Right kidney (tissue), 9 donors: ENCODE measurements at places on chromosomes 2 and 18.

GRCh38 chr2:135951041-135951583, 34.3 kb downstream of the DARS1 start:
- DNase-seq, result no peak

GRCh38 chr2:114762986-114763385, 320.5 kb downstream of the DPP10 start:
- DNase-seq, result no peak

DNA sequence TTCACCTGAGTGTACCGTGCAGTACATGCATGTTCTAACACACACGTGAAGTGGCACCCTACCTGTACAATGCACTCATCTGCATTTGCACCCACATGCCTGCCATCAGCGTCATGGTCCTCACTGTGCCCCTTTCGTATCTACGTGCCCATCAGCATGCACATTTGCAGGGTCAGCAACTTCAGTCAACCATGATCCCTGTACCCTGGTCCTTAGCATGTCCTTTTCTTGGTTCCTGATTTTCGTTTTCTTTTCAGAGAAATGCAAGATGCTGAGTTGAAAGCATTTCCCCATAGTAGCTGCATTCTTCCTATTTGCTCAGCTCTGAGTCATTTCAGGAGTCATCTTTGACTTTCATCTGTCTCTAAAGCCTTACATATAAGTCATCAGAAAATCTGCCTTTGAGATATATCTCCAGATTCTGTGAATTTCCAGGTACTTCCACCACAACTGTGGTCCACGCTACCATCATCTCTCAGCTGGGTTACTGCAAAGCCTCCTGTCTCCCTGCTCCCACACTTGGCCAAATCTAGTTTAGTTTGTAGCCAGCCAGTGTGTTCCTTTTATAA, 14.7 kb upstream of the PUM2 start:
- DNase-seq, result no peak

DNA sequence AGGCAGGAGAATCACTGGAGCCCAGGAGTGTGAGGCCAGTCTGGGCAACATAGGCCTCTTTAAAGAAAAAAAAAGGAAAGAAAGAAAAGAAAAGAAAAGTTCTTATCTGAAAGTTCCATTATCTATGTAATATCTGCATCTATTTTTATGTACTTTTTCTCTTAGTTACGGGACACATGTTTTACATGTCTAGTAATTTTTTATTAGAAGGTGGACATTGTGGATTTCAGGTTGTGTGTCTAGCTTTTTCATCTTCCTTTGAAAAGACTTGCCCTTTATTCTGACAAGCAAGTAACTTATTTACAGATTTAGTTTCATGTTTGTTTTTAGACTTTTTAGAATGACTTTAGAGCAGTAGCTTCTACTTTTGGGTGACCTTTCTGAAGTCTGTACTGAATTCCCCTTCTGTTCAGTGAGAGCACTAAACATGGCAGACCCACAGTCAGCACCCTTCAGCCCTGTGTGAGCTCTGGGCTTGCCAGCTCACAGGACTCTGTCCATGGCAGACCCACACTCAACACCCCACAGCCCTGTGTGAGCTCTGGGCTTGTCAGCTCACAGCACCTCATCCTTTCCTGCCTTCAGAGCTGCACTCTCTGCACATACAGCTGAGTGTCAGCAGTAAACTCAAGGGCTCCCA, 17.5 kb downstream of the TRAPPC12 start:
- no peak for DNase-seq

- no peak for DNase-seq
Observed at GRCh38 chr2:143229411-143229810, 100.2 kb downstream of the ARHGAP15 start.

DNA sequence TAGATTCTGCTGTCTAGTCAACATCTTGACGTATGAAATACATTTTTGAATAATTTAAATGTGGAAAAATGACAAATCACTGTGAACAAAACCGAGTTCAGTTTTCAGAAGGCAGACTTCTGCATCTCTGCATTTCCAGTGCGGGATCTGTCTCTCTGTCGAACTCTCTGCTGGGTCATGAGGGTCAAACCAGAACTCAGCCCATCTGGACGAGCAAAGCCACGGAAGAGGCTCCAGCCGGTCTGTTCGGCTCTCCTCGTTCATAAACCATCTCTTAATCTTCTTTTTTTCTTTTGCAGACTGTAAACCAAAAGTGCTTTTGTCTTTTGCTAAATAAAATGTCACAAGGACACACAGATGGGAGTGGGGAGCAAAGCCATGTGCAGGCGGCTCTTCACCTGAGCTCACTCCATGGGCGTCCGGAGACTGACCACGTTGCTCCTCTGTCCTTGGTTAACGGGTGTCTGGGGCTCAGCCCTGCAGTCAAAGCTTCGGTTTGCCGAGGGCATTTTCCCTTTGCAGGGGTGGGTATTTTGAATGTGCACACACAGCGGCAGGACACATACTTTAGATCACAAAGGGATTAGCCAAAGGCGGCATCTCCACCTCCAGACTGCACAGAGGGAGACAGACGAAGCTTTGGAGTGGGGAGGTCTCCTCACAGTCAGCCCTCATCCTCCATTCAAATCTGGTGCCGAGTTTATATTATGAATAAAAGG, 737.9 kb upstream of the SALL3 start:
- DNase-seq, result peak; percentile 32

- DNase-seq, result no peak
Observed at GRCh38 chr2:226580403-226580802, 219.2 kb downstream of the IRS1 start.

- no peak for DNase-seq
Observed at GRCh38 chr2:134212746-134213145, 41.1 kb upstream of the MGAT5 start.

DNA sequence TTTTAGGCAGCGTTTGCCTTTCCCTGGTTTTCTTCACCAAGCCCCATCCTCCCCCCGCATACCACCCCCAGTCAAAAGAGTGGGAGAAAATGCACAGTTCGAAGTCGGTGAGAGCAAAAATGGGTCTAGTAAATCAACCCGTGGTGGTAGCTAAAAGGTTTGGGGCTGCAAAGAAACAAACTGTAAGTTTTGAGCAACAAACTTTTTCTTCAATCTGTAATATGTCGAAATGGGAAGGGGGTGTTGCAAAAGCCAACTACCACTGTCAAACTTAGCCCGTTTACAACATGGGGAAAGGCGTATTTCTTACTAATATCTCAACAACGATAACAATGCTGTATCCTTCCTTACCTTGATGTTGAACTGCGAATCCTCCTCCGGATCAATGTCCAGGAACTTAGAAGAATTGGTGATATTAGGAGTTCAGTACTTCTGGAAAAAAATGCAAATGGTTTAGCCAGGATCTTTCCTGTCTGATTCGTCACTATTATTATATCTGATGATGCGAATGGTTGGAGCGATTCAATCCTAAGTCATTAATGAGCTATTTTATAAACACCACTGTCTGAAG, 2.4 kb upstream of the SATB2 start:
- peak; percentile 55 for DNase-seq

GRCh38 chr18:3126457-3127097, 93.2 kb downstream of the MYOM1 start:
- no peak for DNase-seq

DNA sequence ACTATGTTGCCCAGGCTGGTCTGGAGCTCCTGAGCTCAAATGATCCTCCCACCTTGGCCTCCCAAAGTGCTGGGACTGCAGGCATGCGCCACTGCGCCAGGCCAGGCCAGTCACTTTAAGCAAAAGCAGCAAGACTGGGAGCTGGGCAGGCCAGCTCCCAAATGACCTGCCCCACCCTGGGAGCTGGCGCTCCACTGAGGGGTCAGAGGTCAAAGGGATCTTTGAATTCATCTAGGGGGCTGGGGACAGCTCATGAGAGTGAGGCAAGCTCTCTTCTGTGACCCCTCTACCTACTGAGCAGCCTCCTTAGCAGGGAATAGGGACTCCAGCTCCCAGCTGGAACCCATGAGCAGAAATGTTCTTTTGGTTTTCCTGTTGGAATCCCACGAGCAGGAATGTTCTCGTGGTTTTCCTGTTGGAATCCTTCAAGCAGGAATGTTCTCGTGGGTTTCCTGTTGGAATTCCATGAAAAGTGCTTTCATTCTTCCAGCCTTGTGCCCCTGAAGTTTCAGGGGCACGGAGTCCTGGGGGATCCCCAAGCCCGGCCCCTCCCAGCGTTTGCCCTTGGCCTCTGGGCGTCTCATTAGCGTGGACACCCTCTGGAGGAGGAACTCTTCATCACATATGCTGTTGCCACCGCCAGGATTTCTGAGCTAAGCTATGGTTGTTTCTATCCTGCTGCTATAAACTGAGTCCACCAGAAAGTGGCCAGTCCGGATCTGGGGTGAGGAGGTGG, 162.0 kb upstream of the HAAO start:
- no peak for DNase-seq

DNA sequence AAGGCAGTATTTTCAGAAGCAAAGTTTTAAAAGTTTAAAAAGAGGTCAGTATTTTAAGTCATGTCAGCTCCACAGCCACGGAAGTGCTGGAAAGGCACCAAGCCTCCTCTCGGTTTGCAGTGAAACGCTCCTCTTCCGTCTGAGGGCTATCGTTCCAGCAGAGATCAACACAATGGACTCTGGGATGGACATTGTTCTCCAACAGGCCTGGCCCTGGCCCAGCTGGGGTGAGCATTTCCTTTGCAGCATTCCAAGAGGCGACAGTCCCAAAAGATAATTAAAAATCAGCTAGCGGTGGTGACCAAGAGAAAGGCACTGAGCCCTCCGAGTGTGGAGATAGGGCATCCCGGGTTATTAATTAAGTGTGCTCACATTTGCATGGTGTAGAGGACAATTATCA, 95.9 kb upstream of the LCLAT1 start:
- DNase-seq, result no peak

GRCh38 chr18:44812426-44812825, 131.7 kb downstream of the SETBP1 start:
- no peak for DNase-seq

- DNase-seq, result no peak
Observed at GRCh38 chr2:213763963-213764362, 479.7 kb downstream of the SPAG16 start.

- DNase-seq, result no peak
Observed at GRCh38 chr18:42112657-42113420, 157.8 kb downstream of the PIK3C3 start.

DNA sequence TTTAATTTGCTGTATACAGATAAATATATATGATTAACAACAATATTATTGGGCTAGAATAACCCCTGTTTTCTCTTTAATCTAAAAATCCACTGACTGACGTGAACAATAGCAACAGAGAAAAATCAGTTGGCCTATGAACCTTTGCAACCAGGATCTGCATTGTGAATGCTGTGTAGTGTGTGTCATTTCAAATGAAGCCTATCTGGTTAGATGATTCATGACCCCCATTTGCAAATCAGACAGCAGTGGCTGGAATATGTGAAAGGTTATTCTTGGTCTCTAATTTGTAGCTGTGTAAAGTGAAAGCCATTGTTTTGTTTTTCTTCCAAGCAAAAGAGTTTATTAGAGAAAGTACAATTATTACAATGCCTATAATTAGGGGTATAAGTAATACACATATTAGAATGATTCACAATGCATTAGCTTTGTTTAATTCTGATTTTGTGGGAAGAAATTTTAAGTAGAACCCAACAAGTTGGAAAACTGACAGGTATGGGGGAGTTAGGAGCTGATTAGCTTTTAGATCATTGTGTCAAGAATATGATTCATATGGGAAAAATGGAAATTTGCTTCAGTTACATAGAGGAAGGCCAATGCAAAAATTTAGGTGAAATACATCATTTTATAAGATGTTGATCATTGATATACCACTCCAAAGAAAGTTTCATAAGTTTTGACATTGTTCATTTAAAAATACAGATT, 1362.2 kb upstream of the TMEFF2 start:
- DNase-seq, result no peak

- DNase-seq, result no peak
Observed at GRCh38 chr18:25346561-25346960, 5.4 kb downstream of the ZNF521 start.

DNA sequence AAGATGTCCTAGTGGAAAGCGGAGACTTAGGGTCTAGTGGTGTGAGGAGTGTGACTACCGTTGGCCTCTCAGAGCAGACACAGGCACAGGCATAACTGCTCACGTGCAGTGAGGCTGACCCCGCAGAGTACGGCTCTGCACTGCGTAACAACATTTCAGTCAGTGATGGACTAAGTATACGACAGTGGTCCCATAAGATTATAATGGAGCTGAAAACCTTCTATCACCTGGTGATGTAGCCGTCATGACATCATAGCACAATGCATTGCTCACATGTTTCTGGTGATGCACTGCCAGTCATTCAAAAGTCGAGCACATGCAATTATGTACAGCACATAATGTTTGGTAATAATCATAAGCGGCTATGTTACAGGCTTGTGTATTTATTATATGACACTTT, 179.6 kb downstream of the VAPA start:
- DNase-seq, result no peak

- no peak for DNase-seq
Observed at GRCh38 chr2:234747032-234747431, 204.8 kb upstream of the SH3BP4 start.
